ENCODE measurements at places on chromosomes 16 and 17.

DNA sequence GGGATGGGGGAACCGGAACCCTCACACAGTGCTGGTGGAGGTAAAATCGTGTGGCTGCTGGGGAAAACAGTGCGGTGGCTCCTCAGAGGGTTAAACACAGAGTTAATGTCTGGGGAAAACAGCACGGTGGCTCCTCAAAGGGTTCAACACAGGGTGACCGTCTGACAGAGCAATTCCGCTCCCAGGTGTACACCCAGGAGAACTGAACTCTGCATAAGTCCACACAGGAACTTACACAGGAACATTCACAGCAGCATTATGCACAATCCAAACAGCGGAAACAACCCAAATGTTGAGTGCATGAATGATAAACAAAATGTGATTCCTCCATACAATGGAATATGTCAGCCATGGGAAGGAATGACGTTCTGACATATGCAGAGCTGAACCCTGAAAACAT, 51.4 kb downstream of the CCDC57 start:
- no peak for DNase-seq

DNA sequence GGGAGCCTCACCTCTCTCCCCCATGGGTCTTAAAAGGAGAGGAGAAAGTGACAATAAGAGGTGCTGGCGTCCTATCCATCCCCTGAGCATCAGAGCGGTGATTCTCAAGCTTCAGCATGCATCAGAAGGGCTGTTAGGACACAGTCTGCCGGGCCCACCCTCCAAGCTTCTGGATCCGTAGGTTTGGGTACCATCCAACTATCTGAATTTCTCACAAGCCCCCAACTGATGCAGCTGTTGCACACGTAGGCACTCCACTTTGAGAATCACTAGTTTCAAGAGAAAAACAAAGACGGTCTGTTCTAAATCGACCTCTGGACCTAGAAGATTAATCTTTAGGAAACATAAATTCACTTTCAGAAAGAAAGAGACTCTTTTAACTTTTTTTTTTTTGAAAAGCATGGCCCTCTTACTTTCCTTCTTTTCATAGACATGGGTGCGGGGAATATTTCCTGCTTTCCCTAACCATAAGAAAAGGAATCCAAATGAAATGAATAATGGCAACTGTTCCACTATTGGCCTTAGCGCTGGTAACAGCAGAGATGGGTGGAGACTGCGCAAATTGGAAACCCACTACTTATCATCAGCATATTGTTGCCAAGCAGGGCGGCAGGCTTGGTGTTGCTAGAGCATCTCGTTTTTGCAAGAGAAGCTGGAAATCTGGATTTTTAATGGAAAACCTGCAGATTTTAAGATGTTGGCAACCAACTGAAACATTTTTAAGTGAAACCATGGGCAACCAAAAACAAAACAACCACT, 144.4 kb downstream of the GAS7 start:
- no peak for DNase-seq

DNA sequence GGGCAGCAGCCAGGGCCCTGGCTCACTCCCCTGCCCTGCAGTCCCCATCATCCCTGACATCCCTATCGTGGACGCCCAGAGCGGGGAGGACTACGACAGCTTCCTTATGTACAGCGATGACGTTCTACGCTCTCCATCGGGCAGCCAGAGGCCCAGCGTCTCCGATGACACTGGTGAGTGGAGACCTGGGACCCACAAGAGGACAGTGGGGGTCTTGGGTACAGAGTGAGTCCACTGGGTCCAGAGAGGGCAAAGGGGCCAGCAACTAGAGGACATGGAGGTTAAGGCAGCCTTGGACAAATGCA, 12.6 kb downstream of the GALK1 start:
- DNase-seq = no peak

- no peak for DNase-seq
Measured at GRCh38 chr17:79001190-79002020, 8.2 kb downstream of the CANT1 start.

DNA sequence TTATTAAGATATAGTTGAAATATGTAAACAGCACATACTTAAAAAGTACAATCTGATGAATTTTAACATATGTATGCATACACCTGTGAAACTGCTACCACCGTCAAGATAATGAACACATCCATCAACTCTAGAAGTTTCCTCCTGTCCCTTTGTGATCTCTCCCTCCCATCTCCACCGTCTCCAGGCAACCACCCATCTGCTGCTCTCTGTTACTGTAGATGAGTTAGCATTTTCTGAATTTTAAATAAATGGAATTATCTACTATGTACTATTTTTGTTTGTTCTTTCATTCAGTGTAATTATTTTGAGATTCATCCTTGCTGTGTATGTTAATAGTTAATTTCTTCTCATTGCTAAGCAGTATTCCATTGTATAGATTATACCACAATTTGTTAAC, 40.2 kb upstream of the SMPD3 start:
- no peak for DNase-seq

DNA sequence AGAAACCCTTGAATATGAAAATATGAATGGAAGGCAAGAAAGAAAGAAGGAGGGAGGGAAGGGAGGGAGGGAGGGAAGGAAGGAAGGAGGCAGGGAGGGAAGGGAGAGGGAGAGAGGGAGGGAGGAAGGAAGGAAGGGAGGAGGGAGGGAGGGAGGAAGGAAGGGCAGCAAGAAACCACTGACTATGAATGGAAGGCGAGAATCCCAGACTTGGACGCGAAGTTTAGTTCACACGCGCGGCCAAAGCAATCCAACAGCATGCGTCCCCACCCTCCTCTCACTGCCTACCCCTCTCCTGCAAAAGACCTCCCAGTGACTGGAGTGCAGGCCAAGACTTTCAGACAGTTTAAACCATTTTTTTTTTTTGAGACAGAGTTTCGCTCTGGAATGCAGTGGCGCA, 7.9 kb upstream of the SMARCD2 start:
- no peak for DNase-seq

- DNase-seq = no peak
Measured at GRCh38 chr16:80654094-80654862, 113.5 kb downstream of the DYNLRB2 start.

GRCh38 chr17:11561281-11561680, 37.0 kb upstream of the DNAH9 start:
- DNase-seq = no peak

DNA sequence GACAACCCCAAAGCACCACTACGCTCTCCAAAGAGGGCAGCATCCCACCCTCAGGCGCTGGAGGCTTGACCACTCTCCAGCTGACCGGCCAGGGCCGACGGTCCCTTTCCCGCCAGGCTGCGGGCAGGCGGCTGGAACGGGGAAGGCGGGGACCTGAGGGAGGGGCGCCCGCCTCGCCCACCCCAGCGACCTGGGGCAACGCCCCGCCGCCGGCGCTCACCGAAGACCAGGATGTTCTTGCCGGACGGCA, 431 bp downstream of the DYNC1LI2 start:
- DNase-seq = peak; percentile 48

GRCh38 chr16:48542020-48542473, 67.9 kb downstream of the N4BP1 start:
- peak; percentile 48 for DNase-seq

- DNase-seq = no peak
Measured at GRCh38 chr16:17939122-17939536, 397.4 kb downstream of the NPIPA8 start.

GRCh38 chr16:1108299-1109252, 12.5 kb upstream of the C1QTNF8 start:
- peak; percentile 55 for DNase-seq

DNA sequence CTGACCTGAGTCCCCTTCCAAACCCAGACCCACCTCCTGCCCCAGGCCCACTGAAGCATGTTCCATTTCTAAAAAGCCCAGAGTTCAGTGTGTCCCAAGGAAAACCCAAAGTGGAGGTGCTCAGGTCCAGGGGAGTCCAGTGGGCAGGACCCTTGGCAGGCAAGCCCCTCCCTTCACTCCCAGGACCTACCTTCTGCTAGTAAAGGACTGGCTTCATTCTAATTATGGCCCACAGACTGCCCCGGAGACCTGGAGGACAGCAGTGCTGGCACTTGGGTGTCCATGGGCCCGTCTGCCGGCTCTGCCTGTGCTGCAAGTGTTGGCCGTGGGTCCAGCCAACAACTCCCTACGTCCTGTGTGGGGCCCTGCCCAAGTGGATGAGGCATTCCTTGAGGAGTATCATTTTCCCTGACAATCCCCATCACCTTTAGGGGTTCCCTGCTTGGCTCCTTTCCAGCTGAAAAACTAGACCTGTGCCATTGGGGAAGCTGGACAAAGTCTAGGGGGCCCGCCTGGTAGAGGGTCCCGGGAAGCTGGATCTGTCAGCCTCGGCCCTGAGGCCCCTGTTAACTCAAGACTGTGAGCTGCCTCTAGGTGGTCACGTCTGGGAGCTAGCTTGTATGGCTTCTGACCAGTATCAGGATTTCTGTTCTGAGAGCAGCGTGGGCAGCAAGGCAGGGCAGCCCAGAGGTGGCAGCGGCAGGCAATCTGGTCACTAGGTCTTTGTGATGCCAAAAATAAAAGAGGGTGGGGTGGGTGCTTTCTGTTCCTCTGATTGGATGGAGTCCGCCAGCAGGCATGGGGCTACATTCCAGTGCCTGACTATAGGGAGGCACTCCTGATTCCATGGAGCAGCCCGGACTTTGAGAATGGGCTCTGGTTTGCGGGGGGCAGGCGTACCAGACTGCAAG, 8.2 kb downstream of the CBX2 start:
- DNase-seq = no peak

DNA sequence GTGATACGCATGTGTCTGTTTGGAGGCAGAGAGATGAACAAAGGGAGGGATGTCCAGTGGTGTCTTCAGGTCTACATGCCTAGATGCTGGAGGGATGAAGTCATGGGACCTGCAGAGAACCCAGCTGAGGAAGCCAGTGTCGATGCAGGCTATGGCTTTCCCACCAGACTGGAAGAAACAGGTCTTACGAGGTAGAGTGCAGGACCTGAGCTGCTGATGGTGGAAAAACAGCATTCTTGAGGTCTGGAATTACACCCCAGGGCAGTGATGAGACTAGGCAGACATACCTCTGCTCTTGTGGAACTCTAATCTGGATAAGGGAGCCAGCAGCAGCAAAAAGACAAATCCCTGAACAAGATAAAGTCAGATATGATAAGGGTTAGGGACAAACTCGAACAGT, 37.4 kb downstream of the ARSG start:
- no peak for DNase-seq

- DNase-seq = peak; percentile 60
Measured at GRCh38 chr17:43994272-43995149, 9.9 kb upstream of the NAGS start.

- no peak for DNase-seq
Measured at GRCh38 chr16:83113317-83113716, 486.5 kb downstream of the CDH13 start.

DNA sequence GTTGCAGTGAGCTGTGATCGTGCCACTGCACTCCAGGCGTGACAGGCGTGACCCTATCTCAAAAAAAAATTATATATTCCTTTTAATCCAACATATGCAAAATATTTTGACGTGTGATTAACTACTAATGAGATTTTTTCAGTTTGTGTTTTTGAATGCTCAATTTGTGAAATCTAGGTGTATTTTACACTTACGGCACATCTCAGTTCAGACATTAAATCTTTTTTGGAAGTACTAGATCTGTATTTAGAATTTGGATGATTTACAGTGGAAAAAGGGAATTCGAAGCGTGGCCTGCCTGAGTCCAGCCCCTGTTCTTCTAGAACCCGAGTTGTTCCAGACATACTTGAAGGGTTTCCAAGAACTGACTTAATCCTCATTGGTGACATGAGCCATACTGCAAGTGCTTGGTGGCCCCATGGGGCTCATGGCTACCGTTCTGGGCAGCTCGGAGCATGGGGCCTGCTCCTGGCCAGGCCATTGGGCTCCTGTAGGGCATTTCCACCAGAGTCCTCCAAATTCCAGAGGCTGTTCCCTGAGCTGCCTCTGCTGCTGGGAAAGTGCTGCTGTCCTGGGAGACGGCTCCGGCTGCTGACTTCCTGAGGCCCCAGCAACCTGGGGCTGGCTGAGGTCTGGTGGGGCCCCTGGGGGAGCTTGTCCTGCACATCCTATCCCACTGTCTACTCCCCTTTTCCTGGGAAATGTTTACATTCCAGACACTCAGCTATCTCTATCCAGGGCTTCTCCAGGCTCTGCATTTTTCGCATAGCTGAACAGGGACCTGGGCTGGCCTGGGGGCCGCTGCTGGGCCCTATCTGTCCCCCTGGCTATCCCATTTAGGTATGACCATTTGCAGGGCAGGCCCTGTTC, 27.2 kb downstream of the LLGL2 start:
- DNase-seq = no peak

DNA sequence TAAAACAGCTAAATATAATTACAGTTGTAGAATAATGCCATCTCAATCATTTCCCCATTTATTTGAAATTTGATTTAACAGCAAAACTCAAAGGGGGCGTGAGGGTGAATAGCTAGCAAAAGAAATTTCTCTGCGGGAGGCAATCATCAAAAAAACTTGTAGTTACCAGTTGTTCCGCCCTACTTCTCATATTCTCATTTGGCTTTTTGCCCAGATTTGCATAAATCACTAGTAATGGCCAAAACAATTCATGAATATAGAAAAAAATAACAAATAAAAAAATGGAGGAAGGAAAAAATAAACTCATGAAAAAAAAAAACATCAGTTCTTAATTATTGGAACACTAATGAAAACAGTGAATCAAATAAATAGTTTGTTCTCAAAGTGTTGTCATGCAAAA, 722.6 kb upstream of the KIF2B start:
- DNase-seq = no peak

DNA sequence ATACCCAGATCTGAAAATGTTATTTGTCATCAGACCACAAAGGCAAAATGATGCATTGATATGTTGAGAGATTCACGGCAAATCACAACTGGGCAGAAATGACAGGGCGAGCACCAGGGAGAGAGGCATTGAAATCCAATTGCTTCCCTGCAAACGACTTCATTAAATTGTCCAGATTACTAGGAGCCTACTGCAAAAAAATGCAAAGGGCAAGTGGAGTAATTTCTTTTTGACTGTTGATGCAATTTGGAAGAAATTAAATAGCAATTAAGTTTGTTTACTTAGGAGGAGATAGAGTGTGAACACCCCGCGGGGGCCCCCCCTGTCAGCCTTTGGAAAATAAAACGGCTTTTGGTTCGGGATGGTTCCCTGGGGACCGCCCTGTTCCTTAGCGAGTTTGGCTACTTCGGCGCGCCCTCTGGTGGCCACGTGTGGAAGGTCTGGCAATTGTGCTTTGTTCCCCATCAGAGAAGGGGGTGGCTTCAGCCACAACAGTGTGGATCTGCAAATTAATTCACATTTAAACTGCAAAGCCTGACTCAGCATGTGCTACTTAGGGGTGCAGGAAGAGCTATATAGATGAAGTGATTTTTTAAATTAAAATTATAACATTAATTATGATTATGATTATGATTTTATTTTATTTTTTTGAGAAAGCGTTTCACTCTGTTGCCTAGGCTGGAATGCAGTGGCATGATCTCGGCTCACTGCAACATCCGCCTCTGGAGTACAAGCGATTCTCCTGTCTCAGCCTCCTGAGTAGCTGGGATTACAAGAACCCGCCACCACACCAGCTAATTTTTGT, 14.5 kb upstream of the TMC7 start:
- peak; percentile 88 for DNase-seq

DNA sequence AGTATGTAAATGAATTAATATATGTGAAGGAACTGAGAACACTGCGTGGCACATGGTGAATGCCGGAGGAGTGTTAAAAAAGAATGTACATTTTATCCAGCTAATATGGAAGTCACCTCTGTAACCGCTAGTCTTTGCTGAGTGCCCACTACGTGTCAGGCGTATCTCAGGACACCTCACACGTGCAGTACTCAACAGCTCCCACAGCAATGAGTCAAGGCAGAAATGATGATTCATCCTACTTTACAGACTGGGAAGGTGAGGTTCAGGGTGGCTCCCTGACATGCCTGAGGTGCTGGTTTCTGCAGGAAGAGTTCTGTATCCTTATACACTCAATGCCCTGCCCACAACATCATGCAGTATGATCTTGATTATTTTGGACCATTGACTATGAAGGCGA, 487.0 kb downstream of the HAPSTR1 start:
- no peak for DNase-seq
